ENCODE measurements at places on chromosomes 1 and 21.

DNA sequence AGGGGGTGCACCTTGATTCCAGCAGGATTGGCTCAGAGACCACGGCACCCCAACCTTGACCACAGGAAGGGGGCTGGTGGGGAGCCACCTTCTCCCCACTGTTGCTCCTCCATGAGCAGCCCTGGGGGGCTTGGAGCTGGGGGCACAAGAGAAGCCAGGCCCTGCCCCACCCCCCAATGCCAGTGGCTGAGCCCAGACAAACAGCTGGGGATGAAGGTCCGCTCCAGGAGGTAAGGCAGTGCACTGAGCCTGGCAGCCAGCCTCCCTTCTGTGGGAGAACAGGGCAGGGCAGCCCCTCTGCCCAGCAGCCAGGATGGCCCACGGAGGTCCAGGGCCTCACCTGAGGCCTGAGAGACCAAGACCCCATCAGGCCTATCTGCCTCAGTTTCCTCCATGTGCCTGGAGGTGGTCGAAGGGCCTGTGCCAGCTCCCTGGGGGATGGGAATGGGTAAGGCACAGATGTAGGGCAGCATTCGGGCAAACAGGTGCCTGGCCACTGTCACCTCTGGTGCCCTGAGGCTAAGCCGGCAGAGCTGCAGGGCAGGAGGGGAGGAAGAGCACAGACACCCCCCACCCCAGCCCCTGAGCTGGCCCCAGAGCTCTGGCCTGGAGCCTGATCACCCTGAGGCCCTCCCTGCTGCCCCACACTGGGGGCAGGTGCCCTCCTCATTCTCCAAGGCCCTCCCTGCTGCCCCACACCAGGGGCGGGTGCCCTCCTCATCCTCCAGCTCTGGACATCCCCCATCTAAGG is 7.1 kb downstream of the ITGB2 start:
- DNase-seq: no peak

- no peak for DNase-seq
Measured at GRCh38 chr1:23217421-23218115, at the start of gene HTR1D. HTR1D (minus strand) TSS chr1:23217502; CDS start chr1:23194219, 23,283 bp downstream.

DNA sequence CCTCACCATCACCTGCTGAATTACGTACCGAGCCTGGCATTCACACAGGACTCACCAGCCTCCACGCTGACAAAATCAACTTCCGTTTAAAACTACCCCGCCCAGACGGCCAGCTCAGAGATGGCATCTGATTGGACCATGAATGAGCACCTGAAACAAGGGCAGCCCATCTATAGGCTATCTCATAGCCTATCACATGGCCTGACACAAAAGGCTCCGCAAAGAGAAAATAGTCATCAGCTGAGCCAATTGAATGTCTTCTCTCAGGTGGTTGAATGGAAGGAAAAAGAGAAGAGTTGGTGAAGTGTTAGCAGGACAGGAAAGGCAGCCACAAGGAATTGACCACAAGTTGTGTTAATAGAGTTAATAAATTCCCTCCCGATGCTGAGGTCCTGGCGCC is 50.6 kb upstream of the ZC3H12A start:
- no peak for DNase-seq

GRCh38 chr1:206832352-206832880 is 33.0 kb upstream of the IL20 start:
- DNase-seq: no peak

GRCh38 chr1:158400871-158401270 is 1.6 kb upstream of the OR10T2 start:
- no peak for DNase-seq

GRCh38 chr1:156584813-156585212 is 5.3 kb downstream of the TTC24 start:
- no peak for DNase-seq

DNA sequence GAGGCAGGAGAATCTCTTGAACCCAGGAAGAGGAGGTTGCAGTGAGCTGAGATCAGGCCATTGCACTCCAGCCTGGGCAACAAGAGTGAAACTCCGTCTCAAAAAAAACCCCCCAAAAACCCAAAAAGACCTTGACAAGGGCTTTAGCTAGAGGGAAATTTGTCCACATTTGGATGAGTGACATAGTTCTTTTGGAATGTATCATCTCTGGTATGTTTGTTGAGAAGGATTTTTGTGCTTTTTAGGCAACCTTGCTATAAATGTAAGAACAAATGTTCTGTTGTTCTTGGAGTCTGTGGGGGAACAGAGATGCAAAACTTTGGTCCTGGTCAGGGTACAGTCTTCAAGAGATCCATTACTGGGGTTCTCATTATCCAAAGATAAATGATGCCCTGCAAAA is 28.9 kb downstream of the INAVA start:
- DNase-seq: no peak

DNA sequence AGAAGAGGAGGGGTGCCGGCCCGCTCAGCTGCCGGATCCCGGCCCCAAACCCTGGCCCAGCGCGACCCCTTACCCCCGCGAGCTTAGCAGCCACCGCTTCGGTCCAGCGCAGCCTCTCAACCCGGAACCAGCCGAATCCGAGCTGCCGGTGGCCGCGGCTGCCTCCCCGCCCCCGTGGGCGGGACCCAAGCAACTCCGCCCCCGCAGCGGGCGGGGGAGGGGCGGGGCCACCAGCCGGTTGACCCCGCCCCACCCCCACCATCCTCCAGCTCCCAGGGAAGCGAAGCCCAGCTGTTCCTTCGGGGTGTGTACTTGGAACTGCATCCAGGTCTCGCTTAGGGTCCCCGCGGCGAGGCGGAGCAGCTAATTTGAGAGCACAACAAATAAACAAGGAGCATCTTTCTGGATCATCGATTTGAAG is at the start of gene TRIM62:
Gene TRIM62 (minus strand): TSS at position 123 of the 421 bp plus-strand sequence. CDS start 611 bp downstream, outside the sequence.
- peak; percentile 91 for DNase-seq

DNA sequence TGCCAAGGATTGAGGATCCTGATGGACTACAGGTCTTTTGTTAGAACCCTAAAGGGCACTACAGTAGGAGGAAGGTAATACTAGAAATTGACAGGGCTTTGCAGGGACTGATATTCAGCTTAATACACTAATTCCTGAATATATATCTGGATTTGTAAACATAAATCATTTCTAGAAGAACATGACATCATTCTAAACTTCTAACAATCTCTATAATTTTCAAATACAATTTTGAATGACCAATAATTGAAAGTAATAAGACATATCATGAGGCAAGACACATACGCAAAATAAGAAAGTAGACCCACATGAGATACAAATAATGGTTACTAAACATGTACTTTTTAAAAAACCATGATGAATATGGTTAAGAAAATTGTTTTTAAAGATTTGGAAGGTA is 52.4 kb upstream of the LRRC8B start:
- no peak for DNase-seq

GRCh38 chr1:154747740-154748404 is 122.2 kb downstream of the KCNN3 start:
- peak; percentile 80 for DNase-seq

DNA sequence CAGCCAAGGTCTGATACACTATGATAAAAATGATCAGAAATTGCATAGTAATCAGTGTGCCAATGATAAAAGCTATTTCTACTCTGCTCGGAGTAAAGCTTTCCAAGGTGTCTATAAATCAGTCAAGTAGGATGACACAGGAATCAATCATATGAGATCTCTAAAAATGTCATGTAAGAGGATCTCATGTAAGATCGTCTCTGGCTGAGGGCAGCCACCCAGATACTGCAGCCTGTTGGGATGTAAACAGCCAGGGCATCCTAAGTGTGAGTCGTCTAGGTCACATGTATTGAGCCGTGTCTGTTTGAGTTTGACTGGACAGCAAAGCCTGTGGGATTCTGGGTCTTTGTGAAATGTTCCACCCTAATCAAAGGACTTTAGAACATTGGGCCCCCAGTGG is 2.8 kb upstream of the TEX35 start:
- DNase-seq: no peak

DNA sequence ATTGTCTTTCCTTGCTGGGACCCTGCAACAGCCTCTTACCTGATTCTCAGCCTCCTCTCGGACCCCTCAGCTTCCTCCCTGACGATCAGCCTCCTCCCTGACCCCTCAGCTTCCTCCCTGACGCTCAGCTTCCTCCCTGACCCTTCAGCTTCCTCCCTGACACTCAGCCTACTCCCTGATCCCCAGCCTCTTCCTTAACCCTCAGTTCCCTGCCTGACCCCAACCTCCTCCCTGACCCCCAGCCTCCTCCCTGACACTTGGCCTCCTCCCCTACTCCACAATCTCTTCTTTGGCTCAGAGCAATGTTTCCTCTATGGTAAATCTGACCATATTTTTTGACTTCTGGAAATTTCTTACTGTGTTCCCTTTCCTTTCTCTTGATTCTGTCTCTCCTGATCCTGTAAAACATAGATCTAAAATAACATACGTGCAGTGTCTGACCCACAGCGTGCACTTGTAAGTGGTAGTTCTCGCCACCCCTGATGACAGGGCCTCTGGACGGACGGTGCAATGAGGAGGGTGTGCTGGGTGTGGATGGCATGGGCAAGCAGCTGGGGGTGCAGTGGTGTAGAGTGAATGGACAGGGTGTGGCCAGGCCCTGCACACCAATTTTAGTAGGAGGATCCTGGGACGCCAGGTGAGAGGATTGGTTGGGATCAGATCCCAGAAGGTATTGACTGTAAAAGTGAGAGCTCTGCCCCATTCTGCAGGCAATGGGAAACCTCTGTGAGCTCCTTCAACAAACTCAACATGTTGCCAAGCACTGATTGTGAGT is 264.1 kb downstream of the FOXD2 start:
- DNase-seq: no peak

GRCh38 chr1:12229835-12230548 is at the start of gene VPS13D:
VPS13D (plus strand) TSS chr1:12230030; CDS start chr1:12234267, 4,237 bp downstream.
- peak; percentile 68 for DNase-seq

DNA sequence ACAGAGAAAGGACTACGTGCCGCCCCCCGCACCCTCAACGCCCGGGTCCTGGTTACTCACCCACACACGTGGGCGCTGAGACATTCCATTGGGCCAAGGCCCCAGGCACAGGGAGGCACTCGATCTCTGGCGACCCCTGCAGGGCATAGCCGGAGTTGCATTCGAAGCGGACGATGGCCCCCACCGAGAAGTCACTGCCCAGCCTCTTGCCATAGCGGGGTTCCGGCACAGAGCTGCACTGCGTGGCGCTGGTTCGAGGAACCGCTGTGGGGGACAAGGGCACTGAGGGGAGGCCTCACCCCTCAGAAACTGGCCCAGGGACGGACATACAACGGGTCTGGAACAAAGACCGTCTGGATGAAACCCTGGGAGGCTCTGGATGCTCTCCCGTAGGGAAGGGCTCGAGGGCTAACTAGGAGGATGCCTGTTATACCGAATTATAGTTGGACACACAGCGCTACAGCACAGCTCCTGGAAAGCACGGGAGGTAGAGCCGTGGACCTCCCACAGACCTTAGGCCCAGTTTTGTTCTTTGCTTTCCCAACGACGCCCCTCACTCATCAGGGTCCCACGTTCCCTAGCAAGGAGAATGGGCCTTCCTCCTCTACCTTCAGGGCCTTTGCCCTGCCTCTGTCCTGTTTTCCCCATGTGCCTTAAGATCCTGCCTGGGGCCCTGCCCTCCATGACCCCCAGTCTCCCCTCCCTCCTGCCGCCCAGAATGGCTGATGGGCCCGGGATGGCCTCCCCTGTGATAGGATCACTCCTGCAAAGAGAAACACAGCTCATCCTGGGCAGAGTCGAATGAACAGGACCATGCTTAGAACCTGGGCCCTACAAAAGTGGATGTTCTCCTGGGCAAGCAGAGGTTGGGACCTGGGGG is 152.8 kb downstream of the ZSCAN20 start:
- DNase-seq: no peak

- no peak for DNase-seq
Measured at GRCh38 chr1:109396871-109397580, 692 bp downstream of the SORT1 start.

DNA sequence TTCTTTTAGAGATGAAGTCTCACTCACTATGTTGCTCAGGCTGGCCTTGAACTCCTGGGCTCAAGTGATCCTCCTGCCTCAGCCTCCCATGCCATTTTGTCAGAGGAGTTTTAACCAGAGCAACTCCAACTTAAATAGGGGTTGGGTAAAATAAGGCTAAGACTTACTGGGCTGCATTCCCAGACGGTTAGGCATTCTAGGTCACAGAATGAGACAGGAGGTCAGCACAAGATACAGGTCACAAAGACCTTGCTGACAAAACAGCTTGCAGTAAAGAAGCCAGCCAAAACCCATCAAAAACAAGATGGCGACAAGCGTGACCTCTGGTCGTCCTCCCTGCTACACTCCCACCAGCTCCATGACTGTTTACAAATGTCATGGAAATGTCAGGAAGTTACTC is 5.7 kb upstream of the DNAH14 start:
- no peak for DNase-seq

GRCh38 chr21:37164742-37165141 is 91.7 kb downstream of the TTC3 start:
- no peak for DNase-seq

DNA sequence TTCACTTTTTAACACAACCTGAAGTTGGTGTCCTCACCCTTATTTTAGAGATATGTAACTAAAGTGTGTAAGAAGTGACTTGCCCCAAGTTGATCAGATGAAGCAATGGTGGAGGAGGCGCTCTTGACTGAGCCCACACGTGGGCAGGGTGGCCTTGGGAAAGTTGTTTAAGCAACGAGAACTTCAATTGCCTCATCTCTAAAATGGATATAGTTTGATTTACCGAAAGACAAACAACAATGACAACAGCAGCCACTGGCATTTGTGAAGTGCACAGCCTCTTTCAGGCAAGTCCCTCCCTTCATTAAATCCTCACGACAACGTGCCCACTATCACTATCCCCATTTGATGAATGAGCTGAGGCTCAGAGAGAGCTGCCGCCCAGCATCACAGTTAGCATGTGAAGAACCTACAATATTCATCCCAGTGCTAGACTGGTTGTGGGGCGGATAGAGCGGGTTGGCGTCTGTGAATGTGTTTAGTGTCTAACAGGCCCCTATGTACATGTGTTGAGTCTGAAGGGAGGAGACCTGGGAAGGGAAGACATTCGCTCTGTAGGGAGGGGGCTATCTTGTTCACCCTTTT is 3.0 kb downstream of the IL22RA1 start:
- DNase-seq: no peak

DNA sequence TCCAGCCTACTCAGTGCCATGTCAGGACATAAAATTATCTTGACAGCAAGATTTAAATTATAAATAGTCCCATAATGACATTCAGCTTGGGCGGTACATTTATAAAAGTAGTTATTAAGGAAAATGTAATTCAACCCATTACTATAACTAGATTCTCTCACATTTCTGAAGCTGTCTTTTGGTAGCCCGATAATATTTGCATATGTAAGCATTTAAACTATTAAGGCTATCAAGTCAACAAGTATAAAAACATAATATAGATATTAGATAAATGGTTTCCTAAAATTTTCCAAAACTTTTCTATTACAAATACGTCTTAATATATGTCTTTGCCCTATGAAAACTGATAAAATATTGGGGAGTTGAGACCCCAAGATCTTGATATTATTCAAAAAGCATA is 21.6 kb upstream of the GPR52 start:
- DNase-seq: no peak

DNA sequence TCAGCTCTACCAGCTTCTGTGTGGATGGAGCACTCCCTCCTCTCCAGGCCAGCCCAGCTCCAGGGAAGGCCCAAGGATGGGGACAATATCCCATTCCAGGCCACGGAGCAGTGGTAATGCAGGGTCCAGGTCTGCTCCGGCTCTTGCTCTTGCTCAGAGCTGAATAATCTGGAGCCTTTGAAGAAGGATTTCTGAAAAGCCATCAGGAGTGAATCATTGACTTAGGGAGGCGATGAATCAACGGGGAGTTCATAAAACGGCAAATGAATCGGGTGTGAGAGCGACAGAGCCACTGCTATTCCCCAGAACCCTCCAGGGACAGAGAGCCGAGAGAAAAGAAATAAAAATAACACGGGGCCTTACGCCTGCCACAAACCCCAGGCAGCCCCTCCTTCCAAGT is 7.7 kb downstream of the POU3F1 start:
- no peak for DNase-seq

All from NCI-H2107 (cell line).